AG09319 (cell line): ENCODE measurements at places on chromosomes 7 and 10.

GRCh38 chr10:123766761-123767160, 100.6 kb downstream of the GPR26 start:
- DNase-seq = no peak

DNA sequence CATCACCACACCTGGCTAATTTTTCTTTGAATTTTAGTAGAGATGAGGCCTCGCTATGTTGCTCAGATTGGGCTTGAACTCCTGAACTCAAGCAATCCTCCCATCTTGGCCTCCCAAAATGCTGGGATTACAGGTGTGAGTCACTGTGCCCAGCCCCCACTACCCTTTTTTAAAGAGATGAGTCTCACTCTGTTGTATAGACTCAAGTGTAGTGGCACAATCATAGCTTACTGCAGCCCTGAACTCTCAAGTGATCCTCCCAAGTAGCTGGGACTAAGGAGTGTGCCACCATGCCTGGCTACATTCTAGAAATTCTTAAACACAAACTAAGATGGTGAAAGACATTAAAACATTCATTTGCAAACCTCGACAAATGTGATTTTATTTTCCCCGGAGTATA, 12.6 kb downstream of the SYPL1 start:
- DNase-seq = no peak

DNA sequence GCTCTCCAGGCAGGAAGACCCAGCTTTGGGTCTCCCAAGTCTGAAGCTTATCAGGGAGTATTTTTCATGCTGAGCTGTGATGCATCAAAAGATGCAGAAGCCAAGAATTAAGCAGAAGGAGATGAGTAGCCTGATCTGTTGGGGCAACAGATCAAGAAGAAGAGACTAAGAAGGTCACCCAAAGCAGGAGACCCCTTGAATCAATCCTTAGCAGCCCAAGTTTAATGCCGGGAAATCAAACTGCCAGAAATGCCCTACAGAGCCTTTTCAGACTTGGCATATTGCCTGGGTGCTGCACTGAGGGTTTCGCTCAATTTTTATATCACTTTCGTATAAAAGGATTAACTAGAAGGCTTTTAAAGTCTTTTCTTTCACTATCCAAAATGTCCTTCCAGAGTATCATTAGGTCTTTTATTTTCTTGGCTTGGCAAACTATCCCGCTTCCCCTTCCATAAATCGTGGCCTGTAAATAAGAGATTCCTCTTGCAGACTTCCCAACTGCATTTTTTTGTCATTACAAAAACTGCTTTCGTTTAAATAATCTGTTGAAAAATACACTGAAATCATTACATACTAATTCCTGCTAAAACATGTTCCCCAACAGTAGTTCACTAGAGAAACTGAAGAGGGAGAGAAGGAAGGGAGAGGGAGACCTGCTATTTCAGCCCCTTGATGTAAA, 49.0 kb upstream of the STK17A start:
- no peak for DNase-seq

- no peak for DNase-seq
Measured at GRCh38 chr7:111071556-111071955, 19.4 kb upstream of the LRRN3 start.

DNA sequence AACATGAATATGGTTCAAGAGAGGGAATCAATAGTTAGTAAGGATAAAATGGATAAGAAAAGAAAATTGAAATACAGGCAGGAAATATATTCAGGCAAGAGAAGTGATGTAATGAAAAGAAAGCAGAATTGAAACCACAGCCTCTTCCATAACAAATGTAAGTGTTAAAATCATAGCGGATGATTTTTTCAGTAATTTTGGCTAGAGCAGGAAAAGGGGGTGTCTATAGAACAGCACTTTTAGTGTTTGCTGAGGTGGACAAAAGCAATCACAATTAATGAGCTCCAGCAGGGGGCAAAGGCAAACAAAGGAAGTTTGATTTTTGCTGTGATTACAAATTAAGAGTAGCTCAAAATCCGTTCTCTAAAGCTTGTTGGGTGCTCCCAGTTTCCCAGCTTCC, 79.0 kb downstream of the TRIL start:
- DNase-seq = no peak

- DNase-seq = no peak
Measured at GRCh38 chr10:42930516-42931192, 146.2 kb upstream of the RET start.

- no peak for DNase-seq
Measured at GRCh38 chr10:114083040-114083439, 39.4 kb downstream of the ADRB1 start.

DNA sequence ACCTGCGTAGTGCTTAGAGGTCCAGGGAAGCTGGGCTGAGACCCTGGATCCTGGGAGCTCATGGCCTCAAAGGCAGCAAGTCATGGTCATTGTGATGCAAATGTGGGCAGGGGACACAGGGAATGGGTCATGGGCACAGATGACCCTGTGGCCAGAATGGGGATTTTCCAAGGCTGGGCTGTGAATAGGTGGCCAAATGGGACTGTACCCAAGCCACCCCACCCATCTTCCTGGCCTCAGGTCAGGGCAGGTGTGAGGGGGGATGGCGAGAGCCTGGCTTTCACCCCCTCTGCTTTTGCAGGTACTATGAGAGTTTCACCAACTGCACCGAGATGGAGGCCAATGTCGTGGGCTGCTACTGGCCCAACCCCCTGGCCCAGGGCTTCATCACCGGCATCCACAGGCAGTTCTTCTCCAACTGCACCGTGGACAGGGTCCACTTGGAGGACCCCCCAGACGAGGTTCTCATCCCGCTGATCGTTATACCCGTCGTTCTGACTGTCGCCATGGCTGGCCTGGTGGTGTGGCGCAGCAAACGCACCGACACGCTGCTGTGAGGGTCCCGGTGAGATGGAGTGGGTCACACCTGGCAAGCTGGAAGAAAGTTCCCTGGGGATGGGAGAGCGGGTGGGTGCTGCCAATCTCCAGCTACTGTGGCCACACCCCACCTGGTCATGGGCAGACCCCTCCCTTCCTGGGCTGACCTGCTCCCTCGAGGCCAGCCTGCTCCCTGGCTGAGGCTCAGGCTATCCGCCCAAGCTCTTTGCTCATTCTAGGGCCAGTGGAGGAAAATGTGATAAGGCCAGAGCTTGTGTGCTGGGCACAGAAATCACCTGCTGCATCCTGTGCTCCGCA, 25.5 kb downstream of the RAMP3 start:
- no peak for DNase-seq

- DNase-seq = no peak
Measured at GRCh38 chr10:58320351-58321049, 14.3 kb upstream of the UBE2D1 start.

- no peak for DNase-seq
Measured at GRCh38 chr10:103968441-103969391, 1.8 kb downstream of the SLK start.

DNA sequence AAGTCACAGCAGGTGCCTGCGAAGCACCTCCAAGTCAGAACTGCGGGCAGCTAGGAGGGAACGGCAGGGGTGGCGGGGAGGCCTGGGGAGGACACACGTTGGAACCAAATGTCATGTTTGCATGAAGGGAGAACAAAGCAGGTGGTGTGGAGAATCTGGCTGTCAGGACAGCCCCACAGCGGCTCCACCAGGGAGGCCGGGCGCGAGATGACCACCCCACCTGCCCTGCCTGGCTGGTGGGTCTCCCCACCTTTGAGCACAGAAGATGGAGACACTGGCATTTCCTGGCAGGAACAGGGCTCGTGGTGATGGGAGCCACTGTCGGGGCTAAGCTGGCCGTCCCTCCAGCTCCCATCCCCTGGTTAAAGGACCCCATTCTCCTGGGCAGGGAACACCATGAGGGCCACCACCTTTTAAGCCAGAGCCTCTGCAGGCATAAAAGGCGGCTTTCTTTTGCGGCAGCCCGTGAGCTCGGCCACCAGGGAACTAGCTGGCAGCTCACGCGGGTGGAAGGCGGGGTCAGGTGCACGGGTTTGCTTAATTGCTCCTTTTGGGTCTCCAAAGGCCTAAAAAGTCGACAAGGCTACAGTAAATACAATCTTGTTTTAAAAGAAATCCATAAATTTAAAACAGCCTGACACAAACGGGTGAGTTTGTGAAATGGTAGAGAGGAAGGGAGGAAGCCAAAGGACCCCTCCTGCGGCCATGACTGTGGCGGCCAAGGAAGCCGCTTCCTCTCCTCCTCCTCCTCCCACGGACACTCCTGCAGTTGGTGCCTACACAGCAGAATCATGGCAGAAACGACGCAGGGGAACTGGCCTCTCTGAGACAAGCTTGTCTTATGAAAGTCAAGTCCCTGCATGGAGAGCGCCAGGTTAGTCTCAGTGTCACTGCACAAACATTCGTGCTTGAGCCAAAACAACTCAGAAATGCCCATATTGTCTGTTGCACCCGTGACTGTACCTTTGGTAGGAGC, 213.8 kb downstream of the DNAJB6 start:
- no peak for DNase-seq

DNA sequence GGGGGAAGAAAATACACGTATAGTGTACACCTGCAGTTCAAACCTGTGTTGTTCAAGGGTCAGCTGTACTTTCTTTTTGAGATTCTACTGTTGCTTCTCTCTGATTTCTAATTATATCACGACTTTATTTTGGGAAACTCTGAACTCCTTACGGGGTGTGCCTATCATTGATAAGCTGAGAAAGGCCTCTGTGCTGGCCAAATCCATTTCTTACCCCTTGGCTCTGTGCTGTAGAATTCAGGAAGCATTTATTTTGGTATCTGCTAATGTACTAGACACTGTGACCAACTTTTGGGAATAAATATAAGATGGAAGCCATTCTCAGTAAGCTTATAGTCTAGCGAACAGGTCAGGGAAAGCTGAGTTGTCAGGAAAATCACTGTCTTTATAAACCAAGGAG, 26.9 kb upstream of the RPA3 start:
- no peak for DNase-seq

- no peak for DNase-seq
Measured at GRCh38 chr10:30057421-30057841, 2.0 kb downstream of the JCAD start.

DNA sequence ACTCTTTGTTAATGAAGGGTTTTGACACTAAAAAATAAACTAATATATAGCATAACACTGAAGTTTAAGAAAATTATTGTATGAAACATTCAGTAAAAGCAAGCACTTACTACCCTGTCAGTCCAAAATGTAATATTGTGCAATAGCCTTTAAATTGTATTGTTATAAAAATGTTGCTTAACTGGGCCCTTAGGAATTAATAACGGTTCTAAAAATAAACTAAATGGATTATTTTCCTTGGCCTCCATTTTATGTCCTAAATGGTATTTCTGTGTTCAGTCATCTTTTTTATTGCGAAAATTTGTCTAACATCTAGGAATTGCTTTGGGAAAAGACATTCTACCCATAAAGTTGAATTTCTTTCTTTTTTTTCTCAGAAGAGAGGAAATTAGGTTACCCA, 49.0 kb upstream of the ABI1 start:
- DNase-seq = no peak

- DNase-seq = no peak
Measured at GRCh38 chr10:87093632-87094372, 841 bp downstream of the GLUD1 start.

DNA sequence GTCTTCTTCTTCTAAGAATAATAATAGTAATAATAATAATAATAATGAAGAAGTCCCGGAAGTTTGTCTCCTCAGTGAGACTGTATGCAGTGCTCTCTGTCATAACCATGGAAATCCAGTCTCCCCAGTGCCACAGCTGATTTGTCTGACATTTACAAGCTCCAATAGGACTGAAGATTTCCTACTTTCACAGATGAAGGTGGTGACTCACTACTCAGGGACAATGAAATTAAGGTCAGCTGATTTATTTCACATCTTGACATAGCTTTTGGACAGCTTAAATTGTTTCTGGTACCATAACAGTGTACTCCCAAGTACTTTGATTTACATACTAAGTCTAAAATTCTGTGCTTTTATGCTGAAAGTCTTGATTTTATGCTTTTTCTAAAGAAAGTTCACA, 6.9 kb downstream of the CELF2 start:
- no peak for DNase-seq

GRCh38 chr7:123537026-123537642, 2.7 kb upstream of the IQUB start:
- DNase-seq = no peak

DNA sequence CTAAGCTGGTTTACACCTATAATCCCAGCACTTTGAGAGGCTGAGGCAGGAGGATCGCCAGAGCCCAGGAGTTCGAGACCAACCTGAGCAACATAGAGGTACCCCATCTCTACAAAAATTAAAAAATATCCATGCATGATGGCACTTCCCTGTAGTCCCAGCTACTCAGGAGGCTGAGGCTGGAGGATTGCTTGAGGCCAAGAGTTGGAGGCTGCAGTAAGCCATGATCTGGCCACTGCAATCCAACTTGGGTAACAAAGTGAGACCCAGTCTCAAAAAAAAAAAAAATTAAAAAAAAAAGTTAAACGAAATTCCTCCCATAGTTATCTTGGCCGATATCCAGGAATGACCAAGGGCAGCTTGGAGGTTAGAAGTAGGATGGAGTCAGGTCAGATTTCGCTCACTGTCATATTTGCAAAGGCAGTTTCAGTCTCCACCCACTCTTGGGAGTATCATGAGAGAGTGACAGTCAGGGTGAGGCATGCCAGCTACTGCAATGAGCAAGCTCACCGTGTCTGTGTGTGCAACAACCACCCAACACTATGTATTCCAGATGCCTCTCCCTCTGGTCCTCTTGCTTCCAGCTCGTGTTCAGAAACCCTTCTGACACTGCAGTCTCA, 6.0 kb upstream of the ZDHHC4 start:
- no peak for DNase-seq

GRCh38 chr7:117065571-117066150, 112.4 kb downstream of the ST7 start:
- DNase-seq = no peak

DNA sequence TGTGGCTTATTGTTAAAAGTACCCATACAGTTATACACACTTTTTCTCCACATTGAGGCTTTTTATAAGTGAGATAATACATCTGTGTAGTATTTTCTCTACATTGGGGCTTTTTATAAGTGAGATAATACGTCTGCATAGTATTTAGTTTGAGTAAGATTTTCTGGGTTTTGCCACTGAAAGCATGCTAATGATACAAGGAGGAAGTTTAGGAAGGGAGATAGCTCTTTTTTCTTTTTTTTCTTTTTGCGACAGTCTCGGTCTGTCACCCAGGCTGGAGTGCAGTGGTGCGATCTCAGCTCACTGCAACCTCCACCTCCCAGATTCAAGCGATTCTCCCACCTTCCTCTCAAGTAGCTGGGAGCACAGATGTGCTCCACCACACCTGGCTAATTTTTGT, 13.3 kb downstream of the FAM107B start:
- no peak for DNase-seq

GRCh38 chr10:11406746-11407145, 204.7 kb downstream of the USP6NL start:
- DNase-seq = no peak

GRCh38 chr10:110912374-110912773, 6.6 kb downstream of the BBIP1 start:
- no peak for DNase-seq

GRCh38 chr7:95004618-95005247, 97.3 kb downstream of the PPP1R9A start:
- DNase-seq = no peak

- DNase-seq = no peak
Measured at GRCh38 chr10:34249634-34250033, 565.5 kb downstream of the PARD3 start.

GRCh38 chr7:136389933-136390332, 412.8 kb upstream of the MTPN start:
- no peak for DNase-seq
